ENCODE measurements at places on chromosomes 7 and 10.
A peak's percentile ranks its signal among the peaks of the same experiment; 100 is the strongest.

DNA sequence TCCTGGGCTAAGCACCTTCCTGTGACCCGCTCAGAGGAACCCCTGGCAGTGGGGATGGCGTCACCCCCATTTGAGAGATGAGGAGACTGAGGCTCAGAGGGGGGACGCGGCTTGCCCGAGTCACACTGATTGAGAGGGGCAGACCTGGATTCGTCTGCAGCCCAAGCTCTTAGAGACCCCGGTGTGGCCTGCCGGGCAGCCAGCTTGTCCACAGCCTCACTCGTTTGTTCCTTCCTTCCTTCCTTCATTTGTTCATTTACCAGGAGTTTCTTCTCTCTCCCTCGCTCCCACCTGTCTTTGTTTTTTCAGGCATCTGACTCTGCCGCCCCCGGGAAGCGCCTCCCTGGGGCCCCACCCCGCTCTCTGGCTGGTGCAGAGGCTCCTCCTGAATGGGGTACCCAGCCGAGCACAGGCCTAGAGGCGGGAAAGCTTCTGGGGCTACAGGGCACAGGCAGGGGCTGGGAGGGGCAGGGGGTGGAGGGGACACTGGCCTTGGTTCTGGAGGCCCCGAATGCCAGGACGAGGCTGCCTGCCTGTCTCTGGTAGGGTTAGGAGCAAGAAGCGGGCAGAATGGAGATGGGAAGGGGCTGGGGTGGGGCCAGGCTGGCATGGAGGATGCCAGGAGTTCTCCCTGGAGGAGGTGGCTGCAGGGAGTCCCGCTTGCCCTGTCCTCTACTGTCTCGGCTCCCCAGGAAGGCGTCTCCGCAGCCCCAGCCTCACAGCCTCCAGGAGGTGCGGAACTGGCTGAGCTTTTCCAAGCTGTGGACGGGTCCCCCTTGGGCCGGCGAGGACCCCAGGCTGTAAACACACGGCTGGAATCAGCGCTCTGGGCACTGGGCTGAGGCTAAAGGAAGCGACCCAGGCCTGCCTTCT, 91.6 kb downstream of the UNCX start:
- no peak for DNase-seq

GRCh38 chr7:70512761-70513160, 619.2 kb upstream of the GALNT17 start:
- DNase-seq: no peak

- no peak for DNase-seq
Measured at GRCh38 chr10:19964625-19965024, 148.4 kb downstream of the PLXDC2 start.

DNA sequence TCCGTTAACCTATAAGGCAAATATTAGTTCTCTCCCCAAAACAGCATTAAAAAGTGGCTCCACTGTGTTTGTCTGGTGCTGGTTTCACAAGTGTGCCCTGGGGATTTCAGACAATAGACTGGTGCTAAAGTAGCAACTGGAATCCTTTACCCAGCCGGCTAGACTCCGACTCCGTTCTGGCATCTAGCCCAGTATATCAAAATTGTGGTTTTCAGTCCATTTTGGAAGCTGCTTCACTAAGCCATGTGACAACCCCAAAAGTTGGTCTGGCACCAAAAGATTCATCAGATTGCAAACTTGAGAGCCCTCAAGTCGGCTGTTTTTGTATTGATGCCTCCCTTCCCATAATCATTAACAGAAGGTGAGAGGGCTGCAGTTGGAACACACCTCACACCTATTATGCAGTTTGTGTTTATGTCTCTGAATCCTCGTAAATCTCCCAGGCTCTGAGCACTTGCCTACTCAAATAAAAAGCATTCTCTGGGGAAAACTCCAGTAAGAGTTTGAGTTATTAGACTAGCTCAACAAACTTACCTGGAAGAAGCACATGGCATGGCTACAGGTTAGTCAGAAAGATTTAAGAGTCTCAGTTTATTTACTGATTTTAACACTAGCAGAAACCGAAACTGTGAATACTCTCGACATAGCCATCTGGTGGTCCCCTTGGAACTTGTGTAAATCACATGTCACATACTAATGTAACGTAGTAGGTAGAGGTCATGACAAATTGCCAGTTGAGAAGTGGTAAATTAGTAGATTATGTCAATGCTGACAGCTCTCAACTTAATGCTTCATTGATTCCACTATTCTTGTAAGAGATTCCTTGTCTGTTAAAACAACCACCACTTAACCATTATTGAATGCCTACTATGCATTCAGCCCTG, 14.8 kb upstream of the WNT16 start:
- peak; percentile 50 for DNase-seq

GRCh38 chr10:54133203-54133602, 667.8 kb downstream of the PCDH15 start:
- DNase-seq: no peak

DNA sequence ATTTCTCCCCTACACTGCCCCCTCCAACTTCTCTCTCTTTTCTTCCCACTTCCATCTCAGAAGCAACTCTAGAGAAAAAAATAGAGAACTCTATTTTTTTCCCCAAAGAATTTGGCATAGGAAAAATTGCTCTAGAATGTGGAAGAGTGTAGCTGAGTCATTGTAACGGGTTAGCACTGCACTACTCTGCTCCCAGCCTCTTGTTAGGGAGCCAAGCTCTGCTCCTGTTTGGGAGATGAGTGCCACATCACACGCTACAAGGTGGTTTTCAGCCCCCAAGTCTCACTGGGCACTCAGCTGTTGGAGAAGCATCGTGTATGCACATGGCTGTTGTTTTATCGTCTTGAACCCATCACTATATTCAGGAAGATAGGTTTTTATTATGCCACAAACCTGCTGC, 136.4 kb downstream of the BMPER start:
- DNase-seq: peak; percentile 76

- no peak for DNase-seq
Measured at GRCh38 chr10:128420623-128421022, 294.4 kb upstream of the MKI67 start.

DNA sequence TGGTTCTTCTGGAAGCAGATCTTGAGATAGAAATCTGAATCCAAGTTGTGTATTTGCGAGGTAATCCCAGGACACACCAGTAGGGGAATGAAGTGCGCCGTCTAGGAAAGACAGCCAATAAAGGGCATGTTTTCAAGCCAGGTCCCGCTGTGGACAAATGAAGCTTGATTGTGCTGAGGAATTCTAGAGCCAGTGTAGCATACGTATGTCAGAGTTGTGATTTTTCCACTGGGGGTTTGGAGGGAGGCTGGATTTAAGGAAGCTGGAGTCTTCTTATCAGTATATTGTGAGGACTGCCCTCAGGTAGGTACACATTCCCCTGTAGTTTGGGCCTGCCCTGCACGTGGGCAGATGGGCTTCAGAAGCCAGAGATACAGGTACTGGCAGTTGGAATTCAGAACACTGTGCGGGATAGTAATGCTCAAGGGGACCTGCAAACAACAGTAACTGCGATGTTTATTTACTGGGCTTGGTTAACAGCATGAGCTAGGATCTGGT, 50.9 kb downstream of the GALNT11 start:
- peak; percentile 3 for DNase-seq

DNA sequence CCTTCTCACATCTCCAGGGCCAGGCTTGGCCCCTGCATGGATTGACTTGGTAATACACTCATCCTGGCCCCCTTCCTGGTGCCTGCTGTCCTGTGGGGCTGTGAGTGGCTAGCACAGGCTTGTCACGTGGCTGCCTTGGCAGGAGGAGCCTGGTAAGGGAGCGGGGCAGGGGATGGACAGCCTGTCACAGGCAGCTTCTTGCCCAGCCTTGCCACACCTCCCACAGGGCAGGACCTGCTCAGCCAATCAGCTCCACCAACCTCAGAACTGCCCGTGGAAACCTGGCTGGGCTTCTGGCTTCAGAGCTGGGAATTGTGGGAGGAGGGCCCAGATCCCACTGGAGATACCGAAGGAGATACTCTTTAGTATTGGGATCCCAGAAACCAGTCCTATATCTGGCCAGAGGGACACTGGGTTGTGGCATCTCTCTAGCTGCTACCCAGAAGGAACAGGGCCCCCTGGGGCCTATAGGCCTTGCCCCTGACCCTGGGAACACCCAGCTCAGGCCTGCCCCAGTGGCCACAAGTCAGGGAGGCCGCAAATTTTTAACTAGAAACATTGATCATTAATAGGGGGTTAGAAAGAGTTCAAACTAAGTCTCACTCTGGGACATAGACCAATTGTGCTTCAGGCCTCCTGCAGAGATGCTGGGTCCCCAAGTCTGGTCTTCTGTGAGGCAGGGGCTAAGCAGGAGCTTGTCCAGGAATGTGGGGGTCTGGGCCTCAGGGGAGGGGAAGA, at the start of gene HOGA1:
Gene HOGA1 (plus strand): TSS at position 330 of the 738 bp plus-strand sequence. CDS start 315 bp downstream, at position 645.
- DNase-seq: peak; percentile 62

GRCh38 chr7:64581926-64582894, 19.3 kb upstream of the ZNF680 start:
- DNase-seq: no peak

GRCh38 chr10:71250405-71250804, 38.0 kb downstream of the UNC5B start:
- no peak for DNase-seq

- no peak for DNase-seq
Measured at GRCh38 chr10:17368708-17369272, 85.6 kb downstream of the ST8SIA6 start.

GRCh38 chr7:95996174-95996573, 223.8 kb downstream of the DYNC1I1 start:
- DNase-seq: no peak

DNA sequence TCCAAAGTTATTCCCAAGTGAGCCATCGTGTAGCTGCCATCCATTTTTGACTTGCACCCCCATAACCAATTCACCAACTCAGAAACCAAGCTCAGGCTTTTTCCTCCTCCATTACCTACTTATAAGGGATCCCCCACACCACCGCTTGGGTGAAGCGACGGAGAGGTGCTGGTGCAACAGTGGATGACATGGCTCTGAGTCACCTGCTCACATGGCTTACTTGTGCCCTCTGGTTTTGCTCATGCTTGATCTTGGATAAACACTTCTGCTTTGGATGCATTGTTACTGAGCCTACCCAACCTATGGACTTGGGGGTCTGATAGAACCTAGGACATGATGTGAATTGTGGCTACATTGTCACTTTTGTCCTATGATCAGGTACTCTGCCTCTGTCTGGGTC, 12.0 kb upstream of the AKR1B1 start:
- peak; percentile 80 for DNase-seq

- DNase-seq: no peak
Measured at GRCh38 chr10:47244560-47245500, 55.2 kb upstream of the GDF10 start.

- DNase-seq: no peak
Measured at GRCh38 chr10:60372436-60372835, 17.2 kb downstream of the ANK3 start.

DNA sequence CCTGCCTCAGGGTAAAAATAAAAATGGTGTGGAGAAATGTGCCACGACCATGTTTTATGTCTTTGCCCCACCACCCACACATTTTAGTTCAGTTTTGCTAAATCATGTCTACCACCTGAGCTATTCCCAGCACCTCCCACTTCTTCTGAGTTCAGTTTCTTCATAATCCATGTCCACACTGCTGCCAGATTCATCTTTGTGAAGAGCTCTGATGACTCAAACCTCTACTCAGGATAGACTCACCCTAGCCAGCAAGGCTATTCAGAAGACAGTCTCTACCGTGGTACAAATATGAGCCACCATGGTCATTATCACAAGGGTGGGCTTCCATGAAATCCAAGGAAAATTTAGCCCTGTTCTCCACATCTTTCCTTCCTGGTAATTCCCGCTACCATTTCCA, 231.1 kb upstream of the PRKCQ start:
- peak; percentile 75 for DNase-seq

- no peak for DNase-seq
Measured at GRCh38 chr10:69494626-69495558, 43.6 kb downstream of the TSPAN15 start.

- no peak for DNase-seq
Measured at GRCh38 chr7:29309041-29309854, 114.7 kb downstream of the CHN2 start.

DNA sequence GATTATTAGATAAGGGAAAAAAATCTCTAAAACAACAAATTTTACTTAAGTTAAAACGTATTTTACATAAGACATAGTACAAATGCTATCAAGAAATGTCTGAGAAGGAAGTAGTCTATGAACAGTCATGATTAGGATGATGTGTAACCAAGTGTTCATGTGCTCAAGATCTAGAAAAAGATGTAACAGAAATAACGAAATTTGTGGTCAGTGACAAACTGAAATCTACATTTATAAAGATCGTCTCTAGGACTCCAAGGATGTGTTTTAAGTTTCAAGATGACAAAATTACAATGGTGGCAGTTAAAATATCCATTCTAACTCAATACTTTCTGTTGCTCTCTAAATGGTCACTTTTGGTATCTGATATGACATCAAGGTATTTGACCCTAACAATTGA, 17.2 kb downstream of the PPP3CB start:
- no peak for DNase-seq

DNA sequence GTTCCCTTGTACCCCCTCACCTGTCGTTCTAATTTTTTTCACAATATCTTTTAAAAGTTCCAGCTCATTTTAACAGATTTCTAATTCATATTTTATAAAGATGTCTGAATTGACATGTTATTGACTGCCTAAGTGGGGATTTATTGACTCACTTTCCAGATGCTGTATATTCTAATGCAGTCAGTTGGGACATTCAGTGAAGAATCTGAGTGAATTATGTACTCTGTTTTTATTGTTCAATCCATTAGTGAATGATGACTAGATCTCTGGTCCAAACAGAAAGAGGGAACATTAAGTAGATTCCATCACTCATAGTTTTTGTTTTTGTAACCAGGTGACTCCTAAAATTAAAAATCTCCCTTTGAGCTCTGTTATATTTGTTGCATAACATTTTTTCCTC, 54.3 kb downstream of the LOXL4 start:
- DNase-seq: no peak

DNA sequence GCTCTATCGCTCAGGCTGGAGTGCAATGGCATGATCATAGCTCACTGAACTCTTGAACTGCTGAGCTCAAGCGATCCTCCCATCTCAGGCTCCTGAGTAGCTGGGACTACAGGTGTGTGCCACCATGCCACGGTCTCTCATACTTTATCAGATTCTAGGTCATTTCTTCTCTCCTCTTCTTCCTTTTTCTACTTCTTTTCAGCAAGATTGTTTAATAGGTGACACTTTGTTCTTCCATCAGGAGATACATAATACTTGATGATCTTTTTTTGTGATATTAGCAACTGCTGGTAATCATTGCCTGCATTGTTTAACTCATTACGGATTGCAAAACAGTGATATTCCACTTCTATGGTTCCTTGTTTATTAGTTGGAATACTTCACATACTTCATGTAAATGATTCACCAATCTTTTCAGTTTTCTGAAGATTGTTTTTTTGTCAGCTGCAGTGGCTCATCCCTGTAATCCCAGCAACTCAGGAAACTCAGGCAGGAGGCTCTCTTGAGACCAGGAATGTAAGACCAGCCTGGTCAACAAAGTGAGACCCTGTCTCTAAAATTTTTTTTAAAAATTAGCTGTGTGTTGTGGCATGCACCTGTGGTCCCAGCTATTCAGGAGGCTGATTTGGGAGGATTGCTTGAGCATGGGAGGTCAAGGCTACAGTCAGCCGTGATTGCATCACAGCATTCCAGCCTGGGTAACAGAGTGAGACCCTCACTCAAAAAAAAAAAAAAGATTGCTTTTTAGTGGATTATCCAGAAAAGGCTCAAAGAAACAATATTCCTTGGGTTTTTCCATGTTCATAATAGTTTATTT, 36.2 kb upstream of the CHST3 start:
- DNase-seq: peak; percentile 67

GRCh38 chr7:71414490-71414889, 282.5 kb downstream of the GALNT17 start:
- no peak for DNase-seq

GRCh38 chr10:60459701-60460457, 70.2 kb upstream of the ANK3 start:
- DNase-seq: no peak

GRCh38 chr10:113397047-113397446, 155.8 kb upstream of the HABP2 start:
- DNase-seq: no peak

Data from GM23248 (cell line).